ENCODE measurements at places on chromosomes 7 and 10. TPM values are rescaled to one million over a fixed set of nuclear protein-coding genes. Genes with fewer than 3 reads are reported as not detected.

Gene PNLIPRP2
- total RNA-seq, result not detected

Gene CLDN4
- 0.52 TPM for total RNA-seq

Gene OR2A2
- not detected for total RNA-seq

Gene ANLN
- total RNA-seq, result 116 TPM

Gene FAM25A
- total RNA-seq, result not detected

Gene ITGB8
- total RNA-seq, result 41.0 TPM

Gene DGKI
- 8.3 TPM for total RNA-seq

Gene EVX1
- not detected for total RNA-seq

Gene SHTN1
- 6.9 TPM for total RNA-seq

Gene PHYH
- 35.3 TPM for total RNA-seq

Gene ABCB1
- total RNA-seq, result not detected

Gene VWDE
- 0.11 TPM for total RNA-seq

Gene CYP17A1
- total RNA-seq, result not detected

Gene SLK
- 54.9 TPM for total RNA-seq

Gene SLC39A12
- total RNA-seq, result under 0.01 TPM

Gene RAMP3
- 0.13 TPM for total RNA-seq

Gene NUP205
- total RNA-seq, result 37.4 TPM
